ENCODE measurements at places on chromosomes 3 and 15. TPM values are rescaled to one million over a fixed set of nuclear protein-coding genes. Genes with fewer than 3 reads are reported as not detected.

VWA5B2 gene
- total RNA-seq: not detected

MAPK6 gene
- total RNA-seq: 56.0 TPM

CAND2 gene
- 12.1 TPM for total RNA-seq

SNTN gene
- not detected for total RNA-seq

Measured in fibroblast of lung (primary cell).